ENCODE measurements at places on chromosomes 11 and 22. TPM values are rescaled to one million over a fixed set of nuclear protein-coding genes. Genes with fewer than 3 reads are reported as not detected.

DNA sequence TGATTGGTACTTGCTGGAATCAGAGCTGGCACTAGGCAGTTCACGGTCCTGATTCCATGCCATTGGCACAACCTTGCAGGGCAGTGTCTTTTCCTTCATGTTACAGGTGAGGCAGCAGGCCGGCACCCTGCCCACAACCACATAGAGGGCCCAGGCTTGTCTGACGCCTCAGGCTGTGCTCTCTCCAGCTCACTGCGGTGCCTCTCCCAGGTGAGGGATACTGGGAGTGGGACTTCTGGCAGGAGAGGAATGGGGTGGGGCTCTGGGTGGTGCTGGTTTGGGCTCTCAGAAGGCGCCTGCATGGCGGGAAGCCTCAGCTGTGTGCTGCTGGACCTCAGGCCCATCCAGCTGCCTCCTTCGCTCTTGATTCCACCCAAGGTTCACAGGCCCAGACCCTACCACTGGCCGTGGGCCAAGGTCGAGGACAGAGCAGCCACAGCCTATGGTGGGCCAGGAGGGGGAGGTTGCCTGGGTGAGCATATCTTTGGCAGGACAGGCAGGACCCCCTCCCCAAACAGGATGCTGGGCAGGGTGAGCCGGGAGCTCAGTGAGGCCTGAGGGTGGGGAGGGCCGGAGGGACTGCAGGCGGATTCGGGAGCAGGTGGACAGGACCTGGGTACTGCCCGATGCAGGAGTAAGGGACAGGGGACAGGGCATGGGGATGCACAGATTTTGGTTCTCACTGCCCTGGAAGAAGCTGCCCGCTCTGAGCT is 7.0 kb upstream of the MPPED1 start:
- DNase-seq, result no peak

- DNase-seq, result no peak
Measured at GRCh38 chr11:30481796-30482195, 104.4 kb downstream of the MPPED2 start.

GRCh38 chr11:117834838-117835443 is 10.4 kb upstream of the FXYD2 start:
- no peak for DNase-seq

DNA sequence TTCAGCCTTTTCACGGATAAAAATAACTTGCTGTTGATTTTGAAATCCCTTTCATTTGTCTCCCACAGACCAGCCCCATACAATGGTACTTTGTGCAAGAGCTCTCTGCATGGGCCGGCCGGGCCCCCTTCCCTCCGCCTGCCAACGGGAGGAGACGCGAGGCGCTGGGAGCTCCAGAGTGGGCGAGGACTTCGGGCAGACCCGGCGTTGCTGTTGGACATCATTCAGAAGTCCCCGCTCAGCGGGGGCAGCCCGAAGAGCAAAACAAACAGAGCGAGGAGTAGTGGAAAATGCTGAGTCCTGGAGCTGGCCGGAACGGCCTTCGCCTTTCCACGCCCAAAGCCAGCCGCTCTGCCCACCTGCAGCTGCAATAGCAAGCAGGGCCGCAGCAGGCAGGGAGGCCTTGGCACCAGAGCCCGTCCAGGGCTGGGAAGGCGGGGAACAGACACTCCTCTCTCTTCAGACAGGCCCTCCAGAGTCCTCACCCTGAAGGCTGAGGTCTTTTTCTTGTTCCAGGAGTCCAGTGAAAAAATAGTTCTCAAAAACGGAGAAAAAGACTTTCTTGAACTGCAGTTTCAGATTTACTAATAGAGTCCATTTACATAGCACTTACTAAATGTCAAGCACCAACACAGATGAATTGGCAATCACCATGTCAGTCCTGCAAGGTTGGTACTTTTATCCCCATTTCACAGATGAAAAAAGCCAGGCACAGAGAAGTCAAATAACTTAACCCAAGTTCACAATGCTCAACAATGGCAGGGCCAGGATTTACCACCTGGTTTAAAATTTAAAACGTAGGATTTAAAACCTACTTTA is 135.5 kb downstream of the ETS1 start:
- DNase-seq, result no peak

GRCh38 chr22:19062943-19063308 is 59.3 kb downstream of the DGCR2 start:
- no peak for DNase-seq

DNA sequence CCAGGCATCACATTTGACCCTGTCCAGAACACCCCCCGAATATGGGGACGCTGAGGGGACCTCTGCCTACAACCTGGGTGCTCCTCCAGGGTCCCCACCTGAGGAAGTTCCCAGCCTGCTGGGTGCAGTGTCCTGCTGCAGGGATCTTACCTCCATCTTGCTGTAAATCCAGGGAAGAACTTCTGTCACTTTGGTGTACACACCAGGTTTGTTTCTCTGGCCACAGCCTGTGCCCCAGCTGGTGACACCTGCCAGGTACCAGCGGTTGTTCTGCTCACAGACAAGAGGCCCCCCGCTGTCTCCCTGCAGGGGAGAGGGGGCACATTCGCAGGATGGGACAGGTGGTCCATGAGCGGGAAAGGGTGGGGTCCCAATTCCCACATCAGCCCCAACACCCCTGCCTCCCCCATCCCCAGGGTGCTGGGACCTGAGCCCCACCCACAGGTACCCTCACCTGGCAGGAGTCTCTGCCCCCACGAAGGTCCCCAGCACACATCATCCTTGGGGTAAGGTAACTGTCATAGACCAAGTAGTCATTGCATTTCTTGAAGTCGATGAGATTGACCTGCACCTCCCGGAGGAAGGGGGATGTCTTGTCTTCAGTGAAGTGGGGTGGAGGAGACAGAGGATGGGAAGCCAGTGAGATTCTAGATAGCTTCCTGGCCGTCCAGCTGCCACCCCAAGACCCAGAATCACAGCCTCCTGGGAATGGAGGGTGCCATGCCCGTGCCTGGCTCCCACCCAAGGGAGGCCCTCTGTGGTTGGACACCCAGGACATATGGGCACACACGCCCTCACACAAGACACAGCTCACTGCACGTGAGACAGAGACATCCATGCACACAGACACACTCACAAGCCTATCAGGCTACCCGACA is 25.5 kb downstream of the TMPRSS13 start:
- DNase-seq, result no peak

- DNase-seq, result no peak
Measured at GRCh38 chr11:32701616-32702015, 92.8 kb downstream of the CCDC73 start.

- no peak for DNase-seq
Measured at GRCh38 chr22:38412435-38413084, 42.4 kb downstream of the KCNJ4 start.

- no peak for DNase-seq
Measured at GRCh38 chr22:47322854-47323253, 560.4 kb downstream of the TBC1D22A start.

- DNase-seq, result no peak
Measured at GRCh38 chr11:38019072-38019775, 1421.2 kb upstream of the RAG2 start.

DNA sequence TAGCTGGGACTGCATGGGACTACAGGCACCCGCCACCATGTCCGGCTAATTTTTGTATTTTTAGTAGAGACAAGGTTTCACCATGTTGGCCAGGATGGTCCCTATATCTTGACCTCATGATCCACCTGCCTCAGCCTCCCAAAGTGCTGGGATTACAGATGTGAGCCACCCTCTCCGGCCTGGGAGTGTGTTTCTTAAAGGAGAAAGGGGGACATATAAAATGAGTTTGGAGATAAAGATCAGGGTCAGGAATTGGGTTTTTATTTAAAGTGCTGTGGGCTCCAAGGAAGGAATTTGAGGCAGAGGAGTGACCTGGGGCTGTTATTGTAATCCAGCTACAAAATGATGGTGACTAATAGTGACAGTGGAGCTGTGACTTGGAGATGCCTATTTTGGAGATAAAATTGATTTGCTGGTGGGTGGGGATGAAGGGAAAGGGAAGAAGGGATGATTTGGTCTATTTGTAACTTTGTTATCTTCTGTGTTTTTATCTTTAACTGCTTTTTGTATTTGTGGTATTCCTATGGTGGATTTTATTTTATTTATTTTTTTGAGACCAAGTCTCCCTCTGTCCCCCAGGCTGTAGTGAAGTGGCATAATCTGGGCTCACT is 5.0 kb downstream of the CRKL start:
- no peak for DNase-seq

- peak; percentile 69 for DNase-seq
Measured at GRCh38 chr11:57597916-57598830, 688 bp downstream of the SERPING1 start.

- no peak for DNase-seq
Measured at GRCh38 chr11:70265341-70265740, 5.1 kb upstream of the PPFIA1 start.

DNA sequence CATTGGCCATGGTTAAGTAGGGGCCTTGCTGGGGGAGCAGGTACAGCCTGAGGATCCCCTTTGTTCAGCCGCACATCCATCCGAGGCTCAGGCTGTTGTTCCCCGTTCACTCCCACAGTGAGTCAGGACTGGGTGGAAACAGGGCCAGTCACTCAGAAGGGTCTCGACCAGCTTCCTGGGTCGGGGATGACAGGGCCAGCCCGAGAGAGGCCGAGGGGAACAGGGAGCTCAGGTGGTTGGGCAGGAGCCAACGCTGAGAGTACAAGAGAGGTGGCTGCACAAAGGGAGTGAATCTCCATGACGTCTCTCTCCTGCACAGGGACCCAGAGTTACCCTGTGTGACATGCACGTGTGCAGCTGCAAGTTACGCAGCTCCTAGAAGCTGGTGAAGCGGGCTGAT is 97.2 kb upstream of the SHANK2 start:
- no peak for DNase-seq

GRCh38 chr22:34017205-34017604 is 96.9 kb upstream of the LARGE1 start:
- peak; percentile 5 for DNase-seq

GRCh38 chr22:32987081-32987631 is 71.0 kb downstream of the SYN3 start:
- no peak for DNase-seq

DNA sequence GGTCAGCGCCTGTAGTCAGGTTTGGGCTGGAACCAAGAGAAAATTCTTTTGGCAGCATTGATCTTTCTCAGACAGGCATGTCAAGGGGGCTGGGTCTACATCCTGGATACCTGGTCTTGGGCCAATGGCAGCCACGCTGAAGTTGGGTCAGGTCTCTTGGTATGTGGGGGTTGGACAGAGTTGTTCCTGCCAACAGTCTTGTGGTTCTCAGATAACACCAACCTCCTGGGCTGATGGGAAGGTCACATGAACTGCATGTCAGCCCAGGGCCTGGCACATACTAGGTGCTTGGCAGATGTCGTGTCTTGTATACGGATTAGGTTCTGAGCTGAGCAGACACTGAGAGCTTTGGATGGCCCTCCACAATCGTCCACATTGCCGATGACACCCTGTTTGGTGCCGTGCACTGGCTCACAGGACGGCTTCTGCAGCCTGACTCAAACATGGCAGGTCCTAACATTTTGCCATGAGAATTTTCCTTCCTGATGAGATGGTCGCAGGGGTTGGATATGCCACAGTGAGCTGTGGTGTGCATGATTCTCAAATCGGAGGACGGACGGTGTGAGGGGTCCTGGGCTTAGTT is 42.0 kb downstream of the FBLN1 start:
- DNase-seq, result no peak

GRCh38 chr11:85941380-85941973 is 86.3 kb downstream of the CCDC83 start:
- DNase-seq, result no peak

DNA sequence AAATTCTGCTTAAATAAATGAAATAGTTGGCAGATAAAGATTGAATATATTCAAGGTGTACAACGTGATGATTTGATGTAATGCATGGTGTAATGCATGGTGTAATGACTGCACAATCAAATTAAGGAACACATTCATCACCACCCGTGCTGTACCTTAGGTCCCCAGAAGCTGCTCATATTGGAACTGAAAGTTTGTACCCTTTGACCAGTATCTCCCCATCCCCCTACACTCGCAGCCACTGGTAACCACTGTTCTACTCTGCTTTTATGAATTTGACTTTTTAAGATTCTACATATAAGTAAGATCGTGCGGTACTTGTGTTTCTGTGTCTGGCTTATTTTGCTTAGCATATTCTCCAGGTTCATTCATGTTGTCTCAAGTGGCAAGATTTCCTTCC is 445.8 kb downstream of the OPCML start:
- no peak for DNase-seq

DNA sequence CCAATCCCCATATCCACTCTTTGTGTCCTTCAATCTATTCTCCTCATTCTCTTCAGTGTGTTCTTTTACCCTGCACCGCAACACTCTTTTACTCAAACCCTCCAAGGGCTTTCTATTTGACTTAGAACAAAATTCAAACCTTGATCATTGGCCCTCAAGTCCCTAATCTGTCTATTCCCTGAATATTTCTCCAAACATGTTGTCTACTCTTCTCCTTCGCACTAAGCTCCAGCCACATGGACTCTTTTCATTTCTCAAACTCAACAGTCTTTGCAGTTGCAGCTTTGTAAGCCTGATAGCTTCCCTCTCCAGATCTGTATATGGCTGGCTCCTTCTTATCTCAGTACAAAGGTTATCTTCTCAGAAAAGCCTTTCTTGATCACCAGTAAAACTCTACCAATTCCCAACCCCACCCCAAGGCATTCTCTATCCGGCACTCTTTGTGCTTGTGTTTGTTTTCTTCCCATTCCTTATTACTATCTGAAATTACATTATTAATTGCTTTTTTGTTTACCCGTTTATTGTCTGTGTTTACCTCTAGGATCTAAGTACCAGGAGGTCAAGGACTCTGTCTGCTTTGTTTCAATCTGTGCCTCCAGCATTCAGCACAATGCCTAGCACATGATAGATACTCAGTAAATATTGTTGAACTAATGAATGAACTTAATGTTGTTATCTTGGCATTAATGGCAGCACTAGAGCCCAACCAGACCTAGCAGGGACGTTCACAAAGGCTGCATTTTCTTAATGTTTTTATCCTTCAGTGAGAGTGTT is 147.4 kb downstream of the BBOX1 start:
- no peak for DNase-seq

DNA sequence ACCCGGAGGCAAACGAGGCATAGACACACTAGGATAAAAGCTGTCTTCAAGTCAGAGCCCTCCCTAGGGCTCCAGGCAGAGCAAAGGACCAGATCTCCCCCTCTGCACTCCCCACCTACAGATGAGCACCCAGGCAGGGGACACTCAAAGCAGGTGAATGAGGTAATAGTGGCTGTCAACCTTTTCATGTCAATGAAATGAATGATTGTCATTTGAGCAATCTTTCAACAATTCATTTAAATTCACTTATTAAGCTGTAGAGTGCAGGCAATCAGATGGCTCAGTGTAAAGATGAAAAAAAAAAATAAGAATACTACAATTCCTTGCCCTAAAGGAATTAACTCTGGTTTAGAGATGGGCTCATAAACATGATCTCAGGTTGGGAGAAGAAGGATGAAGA is 427.8 kb upstream of the ISX start:
- no peak for DNase-seq

GRCh38 chr11:8962841-8963240 is 1.4 kb downstream of the TMEM9B start:
- no peak for DNase-seq

PITPNB gene
- total RNA-seq, result 70.7 TPM

SSTR3 gene
- total RNA-seq, result not detected

OR5B21 gene
- not detected for total RNA-seq

SULT4A1 gene
- total RNA-seq, result 1.5 TPM

OR51Q1 gene
- total RNA-seq, result not detected

TESMIN gene
- 1.0 TPM for total RNA-seq

SCUBE1 gene
- total RNA-seq, result 1.2 TPM

All from urinary bladder (tissue), 4 donors.